ENCODE measurements at places on chromosomes 11 and 22. TPM values are rescaled to one million over a fixed set of nuclear protein-coding genes. Genes with fewer than 3 reads are reported as not detected.

DNA sequence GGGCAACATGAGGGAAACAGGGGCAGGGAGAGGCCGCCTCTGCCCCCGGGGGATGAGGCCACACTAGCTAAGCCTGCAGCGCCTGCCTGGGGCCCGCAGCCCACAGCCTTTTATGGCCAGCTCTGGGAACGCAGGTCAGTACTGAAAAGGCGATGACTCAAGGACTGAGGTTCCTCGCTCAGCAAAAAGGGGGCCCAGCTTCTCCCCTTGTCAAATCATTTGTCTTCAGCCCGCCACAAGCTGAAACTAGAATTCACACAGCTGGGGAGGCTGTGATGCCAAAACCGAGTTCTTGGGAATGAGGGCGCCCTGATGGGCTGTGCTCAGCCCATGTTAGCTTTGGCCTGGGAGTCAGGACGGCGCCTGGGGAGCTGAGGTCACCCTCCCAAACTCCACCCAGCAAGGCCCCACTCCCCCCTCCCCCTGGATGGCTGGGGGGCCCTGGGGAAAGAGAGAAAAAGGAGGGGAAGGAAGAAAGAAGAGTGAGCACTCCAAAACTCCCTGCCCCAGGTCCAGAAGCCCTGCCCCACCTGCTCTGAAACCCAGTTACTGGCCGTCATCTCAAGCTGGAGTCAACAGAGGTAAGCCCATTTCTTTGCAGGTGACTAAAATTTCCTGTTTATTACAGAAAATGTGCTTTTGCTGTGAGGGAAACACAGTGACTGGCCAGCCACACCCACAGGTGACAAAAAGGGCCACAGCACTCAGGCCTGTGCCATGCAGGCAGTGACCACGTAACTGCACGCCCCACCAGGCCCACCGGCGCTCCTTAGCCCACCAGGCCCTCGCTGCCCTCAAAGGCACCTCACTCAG, 13.7 kb downstream of the EHD1 start:
- peaks cover 48% of the 10 kb centered on the region for H3K4me1 ChIP-seq
- H3K4me3 ChIP-seq = peak overlapping the region; percentile 31
- H3K27ac ChIP-seq = peak overlapping the region; percentile 95
- DNase-seq = no peak
- H3K36me3 ChIP-seq = peaks cover 14% of the 10 kb centered on the region

Gene NAALADL1
- total RNA-seq = 1.5 TPM

DNA sequence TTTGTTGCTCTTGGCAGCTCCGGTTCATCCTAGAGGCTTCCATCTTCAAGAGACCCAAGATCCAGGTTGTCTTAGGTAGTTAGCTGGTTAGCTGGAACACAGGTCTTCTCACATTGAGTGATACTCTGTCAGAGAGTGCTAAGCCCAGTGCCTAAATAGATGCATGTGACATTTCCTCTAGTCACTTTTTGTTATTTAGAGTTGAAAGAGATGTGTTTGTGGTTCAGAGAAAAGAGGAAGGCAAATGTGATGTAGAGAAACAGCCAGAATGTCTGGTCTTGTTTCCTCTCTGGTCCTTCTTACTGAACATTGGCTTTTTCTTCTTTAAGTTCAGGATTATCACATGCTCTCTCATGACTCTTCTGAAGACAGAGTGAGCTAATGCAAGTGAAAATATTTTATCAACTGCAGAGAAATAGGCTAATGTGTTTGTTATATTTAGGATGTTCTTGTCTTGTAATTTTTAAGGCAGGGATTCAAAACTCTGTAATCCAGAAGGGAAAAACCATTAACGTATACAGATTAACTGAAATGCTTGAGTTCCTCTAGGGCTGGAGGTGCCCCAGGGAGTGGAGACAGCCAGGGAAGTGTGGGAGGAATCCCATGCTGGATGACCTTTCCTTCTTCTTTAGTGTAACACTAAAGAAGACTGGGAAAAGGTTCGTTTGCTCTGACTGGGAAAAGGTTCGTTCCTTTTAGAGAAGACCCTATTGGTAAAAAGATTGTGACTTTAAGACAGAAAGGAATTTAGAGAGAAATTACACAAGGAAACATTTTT, 75.4 kb downstream of the SWAP70 start:
- H3K4me1 ChIP-seq = peaks cover 32% of the 10 kb centered on the region
- DNase-seq = no peak
- H3K4me3 ChIP-seq = no peak overlapping the region
- peaks cover 45% of the 10 kb centered on the region for H3K36me3 ChIP-seq

Gene SCARF2
- 45.7 TPM for total RNA-seq

DNA sequence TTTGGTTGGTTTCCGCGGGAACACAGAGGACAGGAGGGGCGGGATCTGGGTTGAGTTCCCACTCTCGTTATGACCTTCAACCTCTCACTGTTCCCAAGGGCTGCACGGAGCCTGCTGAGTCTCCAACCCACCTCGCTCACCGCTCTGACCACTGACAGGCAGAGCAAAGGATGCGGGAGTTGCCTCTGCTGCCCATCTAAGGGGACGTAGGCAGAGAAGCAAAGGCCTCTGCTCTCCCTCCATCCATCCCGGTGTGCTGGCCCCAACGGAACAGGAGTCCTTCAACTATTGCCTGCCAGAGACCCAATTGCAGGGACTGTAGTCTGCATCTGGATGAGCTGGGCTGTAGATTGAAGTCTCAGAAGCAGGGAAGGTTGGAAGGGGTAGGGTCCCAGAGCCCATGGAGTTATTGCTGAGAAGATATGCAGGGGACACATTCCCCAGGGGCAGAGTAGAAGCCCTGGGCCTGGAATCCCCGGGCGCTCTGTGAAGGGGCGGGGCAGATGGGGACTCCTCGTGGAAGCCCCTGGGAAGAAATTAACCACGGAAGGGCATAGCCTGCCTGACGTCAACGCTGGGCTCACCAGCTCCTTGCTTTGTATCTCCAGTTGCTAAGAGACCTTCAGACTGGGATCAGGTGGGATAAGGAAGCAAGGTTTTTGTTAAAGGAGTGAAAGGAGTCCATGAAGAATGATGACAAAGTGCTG, 12.7 kb upstream of the FXYD2 start:
- DNase-seq = peak; percentile 0
- no peak overlapping the region for H3K27ac ChIP-seq
- H3K4me3 ChIP-seq = no peak overlapping the region
- peaks cover 12% of the 10 kb centered on the region for H3K4me1 ChIP-seq

GRCh38 chr11:133222425-133223330, 309.6 kb downstream of the OPCML start:
- H3K27ac ChIP-seq = no peak overlapping the region
- no peak for DNase-seq
- H3K36me3 ChIP-seq = no peaks in the 10 kb centered on the region
- no peak overlapping the region for H3K4me3 ChIP-seq

GRCh38 chr11:118635642-118636041, 28.2 kb downstream of the PHLDB1 start:
- H3K4me3 ChIP-seq = peak overlapping the region; percentile 59
- no peaks in the 10 kb centered on the region for H3K27me3 ChIP-seq
- H3K27ac ChIP-seq = peak overlapping the region; percentile 89
- H3K36me3 ChIP-seq = peaks cover 20% of the 10 kb centered on the region
- DNase-seq = no peak
- H3K4me1 ChIP-seq = peaks cover 30% of the 10 kb centered on the region

GRCh38 chr11:16301462-16301861, 54.9 kb downstream of the SOX6 start:
- peaks cover 1% of the 10 kb centered on the region for H3K27me3 ChIP-seq
- no peak overlapping the region for H3K27ac ChIP-seq
- no peak for DNase-seq
- H3K36me3 ChIP-seq = peaks cover 2% of the 10 kb centered on the region
- H3K4me1 ChIP-seq = peaks cover 15% of the 10 kb centered on the region
- no peak overlapping the region for H3K4me3 ChIP-seq

- H3K27me3 ChIP-seq = peaks cover 11% of the 10 kb centered on the region
- no peak overlapping the region for H3K27ac ChIP-seq
- H3K4me1 ChIP-seq = peaks cover 2% of the 10 kb centered on the region
Observed at GRCh38 chr11:66391322-66391721, 19.8 kb upstream of the SLC29A2 start.

Gene BLID
- 1.2 TPM for total RNA-seq

GRCh38 chr22:45504373-45505341, 2.0 kb downstream of the FBLN1 start:
- no peaks in the 10 kb centered on the region for H3K27me3 ChIP-seq
- no peaks in the 10 kb centered on the region for H3K36me3 ChIP-seq
- peak overlapping the region; percentile 98 for H3K27ac ChIP-seq
- peak; percentile 57 for DNase-seq
- H3K4me1 ChIP-seq = peaks cover 49% of the 10 kb centered on the region

GRCh38 chr11:33635161-33635560, 65.5 kb downstream of the C11orf91 start:
- no peak overlapping the region for H3K4me3 ChIP-seq
- no peak overlapping the region for H3K27ac ChIP-seq
- H3K27me3 ChIP-seq = no peaks in the 10 kb centered on the region
- no peaks in the 10 kb centered on the region for H3K4me1 ChIP-seq
- no peak for DNase-seq
